Epithelial cell of esophagus (primary cell): ENCODE measurements at places on chromosomes 6 and 20.

GRCh38 chr20:1357921-1358671, 29.2 kb upstream of the SDCBP2 start:
- no peak for DNase-seq

- no peak for DNase-seq
Measured at GRCh38 chr6:53813801-53814200, 19.0 kb downstream of the LRRC1 start.

- DNase-seq: peak; percentile 53
Measured at GRCh38 chr20:36483919-36484808, 57.2 kb upstream of the MYL9 start.

DNA sequence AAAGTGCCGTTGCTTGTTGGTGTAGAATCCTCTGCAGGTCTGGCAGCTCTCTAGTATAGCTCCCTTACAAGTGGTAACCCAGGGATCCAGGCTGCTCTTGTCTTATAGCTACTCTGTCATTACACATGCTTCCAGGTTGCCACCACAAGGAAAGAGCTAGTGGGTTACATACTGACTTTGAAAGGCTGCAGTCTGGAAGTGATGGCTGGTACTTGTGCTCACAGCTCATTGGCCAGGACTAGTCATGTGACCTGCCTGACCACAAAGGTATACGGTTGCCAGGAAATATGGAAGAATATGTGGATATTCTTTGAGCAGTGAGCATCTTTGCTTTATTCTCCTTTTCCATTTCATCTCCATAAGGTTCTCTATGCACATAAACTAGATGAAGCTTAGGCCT, 46.0 kb downstream of the RREB1 start:
- no peak for DNase-seq

- no peak for DNase-seq
Measured at GRCh38 chr6:116030770-116031169, 29.9 kb downstream of the FRK start.

- no peak for DNase-seq
Measured at GRCh38 chr6:141041596-141042087, 1091.1 kb upstream of the GJE1 start.

GRCh38 chr20:6802227-6802626, 34.7 kb downstream of the BMP2 start:
- peak; percentile 81 for DNase-seq

- peak; percentile 50 for DNase-seq
Measured at GRCh38 chr20:10632721-10633509, 40.9 kb downstream of the JAG1 start.

GRCh38 chr6:2072453-2072852, 173.0 kb downstream of the GMDS start:
- DNase-seq: no peak

DNA sequence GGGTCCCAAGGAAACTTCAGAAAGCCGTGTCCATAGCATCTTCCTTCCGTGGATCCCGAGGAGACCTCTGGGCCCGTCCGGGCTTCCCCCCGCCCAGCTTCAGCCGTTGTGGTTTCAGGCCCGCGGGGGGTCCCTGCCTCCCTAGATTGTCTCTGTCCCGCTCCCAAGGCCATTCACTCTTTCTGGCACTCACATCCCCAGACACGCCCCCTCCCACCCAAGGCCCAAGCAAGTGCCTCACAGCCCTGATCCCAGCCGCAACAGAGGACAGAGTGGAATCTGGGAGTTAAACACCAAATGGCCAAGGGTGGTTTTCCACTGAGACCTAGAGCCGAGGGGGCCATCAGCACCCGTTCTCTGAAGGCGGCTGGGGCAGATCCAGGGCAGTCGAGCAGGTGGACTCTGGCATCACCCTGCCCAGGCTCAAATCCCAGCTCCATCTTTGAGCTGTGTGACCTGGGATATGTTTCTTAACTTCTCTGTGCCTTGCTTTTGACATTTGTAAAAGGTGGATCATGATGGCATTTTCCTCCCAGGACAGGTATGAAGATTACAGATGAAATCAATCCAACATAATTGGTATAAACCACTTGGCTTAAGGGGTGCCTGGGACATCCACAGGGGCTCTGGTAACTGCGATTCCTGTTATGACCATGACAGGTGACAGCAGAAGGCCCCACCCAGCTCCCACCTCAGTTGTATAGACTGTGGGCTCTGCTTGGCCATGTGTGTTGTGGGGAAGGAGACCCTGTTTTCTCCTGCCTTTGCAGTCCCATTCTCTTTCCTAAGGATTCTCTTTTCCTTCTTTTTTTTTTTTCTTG, 48.1 kb downstream of the CTCFL start:
- DNase-seq: no peak

GRCh38 chr6:73782911-73783310, 86.9 kb downstream of the CD109 start:
- DNase-seq: no peak

DNA sequence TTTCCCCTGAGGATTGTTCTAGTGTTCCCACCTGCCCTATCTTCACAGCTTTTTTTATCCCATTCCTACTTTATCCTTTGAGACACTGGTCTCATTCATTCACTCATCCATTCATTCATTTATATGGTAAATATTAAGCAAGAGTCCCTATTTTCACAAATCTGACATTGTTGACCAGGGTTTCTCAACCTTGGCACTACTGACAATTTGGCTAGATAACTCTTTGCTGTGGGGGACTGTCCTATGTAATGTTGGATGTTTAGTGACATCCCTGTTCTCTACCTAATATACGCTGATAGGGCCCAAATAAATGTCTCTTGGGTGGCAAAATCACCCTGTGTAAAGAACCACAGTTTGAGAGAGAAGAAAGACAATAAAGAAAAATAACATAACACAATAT, 345.0 kb downstream of the GRIK2 start:
- DNase-seq: no peak

GRCh38 chr6:143160015-143160414, 99.3 kb downstream of the AIG1 start:
- DNase-seq: no peak

- no peak for DNase-seq
Measured at GRCh38 chr20:56943946-56944945, 315.1 kb downstream of the TFAP2C start.

GRCh38 chr6:161215193-161215592, 58.7 kb downstream of the AGPAT4 start:
- peak; percentile 95 for DNase-seq

DNA sequence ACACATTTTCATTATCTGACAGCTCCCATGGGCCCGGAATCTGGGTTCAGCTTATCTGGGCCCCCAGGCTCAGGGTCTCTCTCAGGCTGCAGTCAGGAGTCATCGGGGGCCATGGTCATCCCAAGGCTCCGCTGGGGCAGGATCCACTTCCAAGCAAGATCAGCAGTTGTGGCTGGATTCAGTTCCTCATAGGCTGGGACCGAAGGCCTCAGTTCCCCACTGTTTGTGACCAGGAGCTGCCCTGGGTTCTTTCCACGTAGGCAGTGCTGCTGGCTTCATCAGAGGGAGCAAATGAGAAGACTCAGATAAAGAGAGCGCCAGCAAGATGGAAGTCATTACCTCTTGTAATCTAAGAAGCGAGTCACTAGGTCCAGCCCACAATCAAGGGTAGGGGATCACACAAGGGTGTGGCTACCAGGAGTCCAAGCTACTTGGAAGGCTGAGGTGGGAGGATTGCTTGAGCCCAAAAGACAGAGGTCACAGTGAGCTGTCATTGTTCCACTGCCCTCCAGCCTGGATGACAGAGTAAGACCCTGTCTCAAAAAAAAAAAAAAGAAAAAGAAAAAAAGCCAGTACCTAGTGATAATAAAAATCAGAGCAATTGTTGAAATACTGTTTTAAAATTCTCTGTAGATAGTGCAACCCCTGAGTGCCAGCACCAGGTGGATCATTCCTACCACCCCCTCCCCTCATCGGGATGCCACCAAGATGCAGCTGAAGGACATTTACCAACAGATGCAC, 162.7 kb downstream of the NFATC2 start:
- DNase-seq: no peak

DNA sequence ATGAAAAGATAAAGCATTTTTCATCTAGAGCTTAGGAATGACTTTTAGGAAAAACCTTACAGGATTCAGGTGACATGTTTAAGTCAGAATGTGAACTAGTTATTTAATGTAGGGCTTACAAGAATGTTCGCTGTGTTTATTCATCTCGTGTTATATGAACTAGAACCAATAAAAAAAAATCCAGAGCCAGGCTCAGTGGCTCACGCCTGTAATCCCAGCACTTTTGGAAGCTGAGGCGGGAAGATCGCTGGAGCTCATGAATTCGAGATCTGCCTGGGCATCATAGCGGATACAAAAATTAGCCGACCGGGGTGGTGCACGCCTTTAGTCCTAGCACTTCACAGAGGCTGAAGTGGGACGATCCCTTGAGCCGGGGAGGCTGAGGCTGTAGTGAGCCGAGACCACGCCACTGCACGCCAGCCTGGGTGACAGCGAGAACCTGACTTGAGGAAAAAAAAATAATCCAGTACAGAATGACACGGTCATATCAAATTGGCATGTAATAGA, 46.3 kb downstream of the OR2B2 start:
- DNase-seq: peak; percentile 28

GRCh38 chr6:134098276-134098675, 45.9 kb upstream of the SLC2A12 start:
- DNase-seq: no peak

GRCh38 chr20:42795111-42795695, 394.5 kb downstream of the PTPRT start:
- no peak for DNase-seq

- DNase-seq: peak; percentile 13
Measured at GRCh38 chr6:22361576-22361975, 64.7 kb upstream of the PRL start.

- peak; percentile 61 for DNase-seq
Measured at GRCh38 chr6:28757429-28758045, 166.2 kb downstream of the TRIM27 start.

DNA sequence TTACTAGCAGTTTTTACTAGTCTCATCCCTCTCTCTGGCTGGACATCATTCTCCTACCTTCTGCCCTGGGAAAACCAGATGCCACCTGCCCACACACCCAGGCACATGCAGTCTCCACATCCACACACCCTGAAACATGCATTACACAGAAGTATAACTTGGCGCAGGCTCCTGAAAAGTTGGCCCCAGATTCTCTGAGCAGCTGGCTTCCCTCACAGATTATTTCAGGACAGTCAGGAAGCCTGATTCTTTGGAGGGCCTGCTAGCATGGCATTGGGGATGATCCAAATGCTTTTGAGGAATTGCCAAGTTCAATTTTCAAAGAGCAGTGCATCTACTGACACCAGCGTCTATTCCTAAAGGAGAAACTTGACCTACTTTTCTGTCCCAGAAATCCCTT, 27.8 kb upstream of the KIF16B start:
- DNase-seq: no peak

DNA sequence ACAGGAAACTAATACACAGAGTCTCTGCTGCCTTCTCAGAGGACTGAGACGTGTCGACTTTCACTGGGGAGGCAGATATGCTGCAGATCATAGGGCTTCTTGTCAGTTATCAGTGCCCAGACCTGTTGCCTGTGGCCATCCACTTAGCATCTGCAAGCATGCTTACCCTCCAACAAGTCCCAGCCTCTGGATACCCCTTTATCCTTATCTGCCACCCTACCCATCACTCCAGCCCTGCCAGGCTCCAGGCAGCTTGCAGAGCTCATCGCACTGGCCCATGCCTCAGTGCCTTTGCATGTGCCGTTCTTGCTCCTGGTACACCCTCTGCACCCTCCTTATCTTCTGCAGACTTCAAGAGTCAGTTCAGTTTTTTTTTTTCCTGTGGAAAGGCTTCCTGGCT, 119.2 kb downstream of the TOX2 start:
- no peak for DNase-seq

- peak; percentile 73 for DNase-seq
Measured at GRCh38 chr6:73985891-73986290, 289.9 kb downstream of the CD109 start.

GRCh38 chr20:57656252-57656820, 36.1 kb upstream of the ZBP1 start:
- no peak for DNase-seq

- DNase-seq: no peak
Measured at GRCh38 chr6:165967810-165968407, 199.7 kb downstream of the TBXT start.

DNA sequence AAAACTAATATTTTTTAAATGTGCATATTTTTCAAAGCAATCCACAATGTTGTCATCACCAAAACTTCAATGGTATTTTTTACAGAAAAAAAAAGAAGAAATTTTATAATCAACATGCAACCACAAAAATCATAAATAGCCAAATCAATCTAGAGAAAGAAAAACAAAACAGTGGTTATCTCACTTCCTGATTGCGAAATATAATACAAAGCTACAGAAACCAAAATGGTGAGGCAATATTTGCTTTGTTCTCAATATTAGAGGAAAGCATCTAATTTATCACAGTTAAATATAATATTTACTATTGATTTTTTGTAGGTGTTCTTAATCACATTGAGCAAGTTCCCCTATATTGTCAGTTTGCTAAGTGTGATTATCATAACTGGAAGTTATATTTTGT, 720.7 kb upstream of the ADGRB3 start:
- DNase-seq: peak; percentile 0

DNA sequence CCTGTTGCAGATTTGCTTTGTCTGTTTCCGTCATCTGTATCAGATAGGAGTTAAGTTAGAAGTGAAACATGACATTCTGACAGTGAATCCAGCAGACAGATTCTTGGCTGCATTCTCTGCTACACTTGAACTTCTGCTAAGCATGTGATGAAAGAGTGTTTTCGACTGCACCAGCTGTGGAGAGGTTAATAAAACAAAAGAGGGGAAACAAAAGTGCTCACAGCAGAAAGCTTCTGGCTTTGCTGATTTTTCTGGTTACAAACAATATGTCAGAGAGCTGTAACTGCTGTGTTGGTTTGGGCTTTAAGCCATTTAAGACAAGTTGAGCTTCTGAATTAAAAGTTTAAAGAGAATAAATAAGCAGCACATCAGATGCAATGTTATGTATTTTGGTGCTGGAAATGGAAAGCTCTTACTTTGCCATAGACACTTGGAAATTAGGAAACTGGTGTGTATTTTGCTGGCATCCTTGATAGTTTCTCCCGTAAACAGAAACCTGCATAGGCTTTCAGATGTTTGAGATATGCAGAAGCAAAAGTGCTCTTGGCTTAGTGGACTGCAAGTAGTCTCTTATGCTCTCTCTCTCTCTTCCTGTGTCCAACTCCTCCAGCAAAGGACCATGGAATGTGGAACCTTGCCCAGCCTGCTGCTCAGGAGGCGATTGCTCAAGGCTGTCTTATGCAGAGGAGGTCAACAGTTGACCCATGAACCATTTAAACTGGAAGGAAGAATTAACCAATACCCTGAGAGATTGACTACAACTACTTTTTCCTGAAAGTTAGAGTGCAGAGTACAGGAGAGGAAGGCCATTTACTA, 104.9 kb downstream of the RPS12 start:
- peak; percentile 64 for DNase-seq

GRCh38 chr20:59850018-59850641, 83.3 kb downstream of the SYCP2 start:
- DNase-seq: peak; percentile 67

GRCh38 chr20:50533061-50533460, 22.9 kb downstream of the PTPN1 start:
- DNase-seq: no peak

- DNase-seq: peak; percentile 15
Measured at GRCh38 chr20:35088231-35089145, 4.1 kb downstream of the TRPC4AP start.
